Renal cortex interstitium (tissue), 15 donors: ENCODE measurements at places on chromosomes 1 and 21. TPM values are rescaled to one million over a fixed set of nuclear protein-coding genes. Genes with fewer than 3 reads are reported as not detected.

GRCh38 chr1:57858740-57859139 lies 434.9 kb upstream of the DAB1 start:
- no peak for DNase-seq

The TENT5C gene
- polyA plus RNA-seq = 2.4 TPM

The PSMA5 gene
- 96.1 TPM for polyA plus RNA-seq

GRCh38 chr1:41041614-41042270 lies 20.2 kb upstream of the SLFNL1 start:
- DNase-seq = no peak

DNA sequence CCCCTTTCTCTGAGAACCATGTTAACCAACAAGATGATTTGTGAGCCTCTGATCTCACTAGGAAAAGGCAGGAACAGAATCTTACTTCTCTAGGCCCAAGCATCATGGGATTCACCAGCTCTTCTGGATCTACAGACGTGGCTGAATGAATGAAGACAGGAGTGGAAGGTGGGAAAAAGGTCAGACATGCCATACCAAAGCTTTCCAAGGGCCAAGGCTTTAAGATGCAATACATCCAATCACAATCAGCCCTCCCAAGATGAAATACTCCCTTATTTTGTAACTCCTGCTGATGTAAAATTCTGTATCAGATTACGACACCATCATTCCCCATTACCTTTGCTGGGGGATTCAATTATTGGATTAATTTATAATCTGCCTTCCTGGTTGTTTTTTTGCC lies 80.9 kb downstream of the SSBP3 start:
- DNase-seq = no peak

DNA sequence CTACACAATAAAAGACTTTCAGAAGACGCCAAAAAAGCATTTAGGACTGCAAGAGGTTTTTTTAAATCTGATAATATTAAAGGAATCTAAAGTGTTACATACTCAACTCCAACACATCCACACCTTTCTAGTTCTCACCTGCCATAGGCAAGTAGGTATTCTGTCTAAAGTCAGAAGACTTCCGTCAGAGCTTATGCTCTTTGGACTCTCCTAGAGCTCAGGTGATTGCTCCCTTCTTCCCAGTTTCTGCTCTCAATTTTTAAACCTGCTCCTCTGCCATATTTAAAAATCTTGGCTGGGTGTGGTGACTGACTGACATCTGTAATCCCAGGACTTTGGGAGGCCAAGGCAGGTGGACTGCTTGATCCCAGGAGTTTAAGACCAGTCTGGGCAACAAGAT lies 16.6 kb downstream of the EVI5 start:
- no peak for DNase-seq

The AMY2A gene
- polyA plus RNA-seq = 0.21 TPM

GRCh38 chr1:37473431-37474045 lies 842 bp upstream of the ZC3H12A start:
- no peak for DNase-seq

DNA sequence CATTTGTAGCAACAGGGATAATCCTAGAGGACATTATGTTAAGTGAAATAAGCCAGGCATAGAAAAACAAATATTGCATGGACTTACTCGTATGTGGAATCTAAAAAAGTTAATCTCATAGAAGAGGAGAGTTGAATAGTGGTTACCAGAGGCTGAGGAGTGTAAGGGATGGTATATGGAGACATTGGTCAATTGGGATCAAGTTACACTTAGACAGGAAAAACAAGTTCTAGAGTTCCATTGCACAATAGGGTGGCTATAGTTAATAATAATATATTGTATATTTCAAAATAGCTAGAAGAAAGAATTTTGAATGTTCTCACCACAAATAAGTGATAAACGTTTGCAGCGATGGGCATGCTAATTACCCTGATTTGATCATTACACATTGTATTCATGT lies 354.6 kb downstream of the SEC16B start:
- no peak for DNase-seq

- DNase-seq = no peak
Measured at GRCh38 chr1:206471415-206471801, 1.1 kb downstream of the IKBKE start.
